Dermis blood vessel endothelial cell (primary cell): ENCODE measurements at places on chromosomes 13 and 19.

GRCh38 chr13:32904266-32904665, 112.0 kb upstream of the KL start:
- DNase-seq: no peak

GRCh38 chr13:36819739-36820090, 693 bp downstream of the RFXAP start:
- DNase-seq: peak; percentile 35

- peak; percentile 32 for DNase-seq
Measured at GRCh38 chr13:43000676-43001075, 8.6 kb upstream of the EPSTI1 start.

DNA sequence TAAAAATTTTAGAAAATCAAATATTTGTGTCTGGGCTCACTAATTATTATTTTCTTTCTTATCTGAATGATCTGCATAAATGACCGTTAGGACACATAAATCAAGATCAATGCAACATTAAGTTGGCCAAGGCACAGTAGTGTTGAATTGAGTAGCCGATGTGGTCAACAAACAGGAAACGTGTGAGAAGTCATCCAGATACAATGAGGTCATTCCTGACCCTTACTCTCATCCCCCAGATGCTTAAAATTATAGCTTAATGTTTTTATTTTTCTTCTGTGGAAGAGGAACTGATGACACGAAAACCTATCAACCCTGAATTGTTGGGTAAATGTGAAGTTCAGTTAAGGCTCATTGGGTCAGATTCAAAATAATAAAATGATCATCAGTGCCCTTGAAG, 222.9 kb downstream of the RFC3 start:
- DNase-seq: no peak

- no peak for DNase-seq
Measured at GRCh38 chr19:539429-540030, 4.3 kb upstream of the GZMM start.

DNA sequence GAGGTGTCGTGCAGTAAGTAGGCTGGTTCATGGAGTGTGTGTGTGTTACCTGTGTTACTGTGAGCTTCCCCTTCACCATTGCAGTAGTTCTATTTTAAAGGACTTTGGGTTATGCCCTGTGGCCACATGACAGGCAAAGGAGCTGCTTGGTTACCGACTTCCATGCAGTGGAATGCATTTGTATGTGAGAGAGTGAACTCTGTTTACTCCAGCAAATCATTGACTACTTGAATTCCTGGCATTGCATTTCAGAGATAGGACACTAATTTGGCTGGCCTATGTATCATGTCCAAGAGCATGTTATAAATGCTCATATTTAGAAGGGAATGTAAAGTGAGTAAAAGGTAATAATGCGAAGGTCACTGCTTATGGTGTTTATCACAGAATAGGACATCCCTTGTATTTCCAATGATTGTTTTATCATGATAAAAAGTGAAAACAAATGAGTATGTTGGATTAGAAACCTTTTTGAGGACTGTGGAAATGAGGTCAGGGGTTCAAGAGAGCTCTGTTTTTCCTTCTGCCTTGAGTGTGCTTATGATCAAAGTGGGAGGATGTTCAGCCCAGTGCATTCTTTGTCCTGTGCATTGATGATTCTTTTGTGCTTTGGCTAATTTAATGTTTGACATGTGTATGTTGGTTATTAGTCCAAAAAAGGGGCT, 156.5 kb downstream of the LMO7 start:
- DNase-seq: no peak

DNA sequence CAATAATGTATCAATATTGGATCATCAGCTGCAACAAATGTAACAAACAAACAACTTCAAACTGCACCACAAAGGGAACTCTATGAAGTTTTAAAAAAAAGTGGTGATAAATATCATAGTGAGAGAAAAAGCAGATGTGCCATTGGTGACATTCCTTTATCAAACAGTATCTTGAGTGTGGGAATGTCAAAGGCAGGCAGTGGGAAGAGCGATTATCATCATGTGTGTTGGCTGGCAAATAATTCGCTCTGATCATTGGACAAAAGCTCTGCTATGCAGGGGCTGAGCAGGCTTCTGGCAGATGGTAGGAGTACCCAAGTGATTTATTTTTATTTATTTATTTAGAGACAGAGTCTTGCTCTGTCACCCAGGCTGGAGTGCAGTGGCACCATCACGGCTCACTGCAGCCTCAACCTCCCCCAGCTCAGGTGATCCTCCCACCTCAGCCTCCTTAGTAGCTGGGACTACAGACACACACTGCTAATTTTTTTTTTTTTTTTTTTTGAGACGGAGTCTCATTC, 55.9 kb upstream of the RANBP3 start:
- no peak for DNase-seq

DNA sequence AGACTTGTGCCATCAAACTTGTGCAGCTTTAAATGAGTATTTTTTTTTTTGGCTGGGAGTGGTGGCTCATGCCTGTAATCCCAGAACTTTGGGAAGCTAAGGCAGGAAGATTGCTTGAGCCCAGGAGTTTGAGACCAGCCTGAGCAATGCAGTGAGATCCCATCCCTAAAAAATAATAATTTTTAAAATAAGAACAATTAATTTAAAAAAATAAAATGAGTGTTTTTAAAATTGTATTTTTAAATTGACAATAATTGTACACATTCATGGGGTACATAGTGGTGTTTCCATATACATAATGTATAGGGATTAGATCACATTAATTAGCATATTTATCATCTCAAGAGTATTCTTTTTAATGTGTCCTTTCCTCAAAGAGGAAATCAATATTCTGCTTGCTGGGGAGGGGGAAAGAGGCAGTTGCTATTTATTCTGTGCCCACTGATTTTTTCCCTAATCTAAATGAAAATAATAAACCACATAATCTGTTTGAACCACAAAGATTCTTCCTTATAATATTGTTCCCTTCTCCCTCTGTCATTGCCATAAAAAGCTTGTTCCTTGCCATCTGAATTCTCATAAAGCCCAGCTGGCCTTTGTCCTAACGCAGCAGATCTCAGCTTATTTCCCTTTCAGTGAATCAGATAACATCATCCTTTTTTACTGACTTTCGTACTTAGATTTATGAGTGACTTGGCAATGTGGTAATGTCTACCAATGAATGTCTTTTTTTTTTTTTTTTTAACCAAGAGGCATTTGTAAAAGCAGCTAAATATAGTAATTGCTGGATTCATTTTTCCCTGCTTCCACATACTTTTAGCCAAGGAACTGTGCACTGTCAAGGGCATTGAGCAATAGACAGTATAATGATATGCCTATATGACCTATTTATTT, 81.8 kb upstream of the RUBCNL start:
- no peak for DNase-seq

- peak; percentile 70 for DNase-seq
Measured at GRCh38 chr13:40064154-40065097, 409.0 kb downstream of the COG6 start.

GRCh38 chr19:44570984-44571684, 41.7 kb upstream of the CEACAM20 start:
- peak; percentile 91 for DNase-seq

- no peak for DNase-seq
Measured at GRCh38 chr13:28434926-28435325, 60.0 kb downstream of the FLT1 start.

DNA sequence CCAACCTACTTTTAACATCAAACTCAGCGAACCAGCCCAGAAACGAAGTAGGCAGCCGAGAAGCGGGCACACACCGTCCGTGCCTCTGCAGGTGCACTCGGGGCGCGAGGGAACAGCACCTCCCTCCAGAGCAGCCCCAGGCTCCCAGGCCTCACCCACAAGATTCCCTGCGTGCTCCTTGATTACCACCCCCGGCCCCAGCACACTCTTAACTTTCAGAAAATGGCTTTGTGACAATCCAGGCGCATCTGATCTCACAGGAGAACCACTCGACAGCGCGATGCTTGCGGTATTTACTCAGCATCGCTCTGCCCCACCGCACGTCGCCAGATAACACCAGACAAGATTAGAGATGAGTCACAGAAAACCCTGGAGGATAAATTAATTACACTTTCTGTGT, 134.9 kb upstream of the SPACA7 start:
- DNase-seq: no peak

- no peak for DNase-seq
Measured at GRCh38 chr13:92963029-92963428, 263.6 kb upstream of the GPC6 start.

- no peak for DNase-seq
Measured at GRCh38 chr13:45943965-45944364, 92.4 kb upstream of the SIAH3 start.

- no peak for DNase-seq
Measured at GRCh38 chr13:51147732-51148131, 36.7 kb upstream of the C13orf42 start.

- DNase-seq: no peak
Measured at GRCh38 chr13:79466872-79467271, 14.1 kb upstream of the NDFIP2 start.

DNA sequence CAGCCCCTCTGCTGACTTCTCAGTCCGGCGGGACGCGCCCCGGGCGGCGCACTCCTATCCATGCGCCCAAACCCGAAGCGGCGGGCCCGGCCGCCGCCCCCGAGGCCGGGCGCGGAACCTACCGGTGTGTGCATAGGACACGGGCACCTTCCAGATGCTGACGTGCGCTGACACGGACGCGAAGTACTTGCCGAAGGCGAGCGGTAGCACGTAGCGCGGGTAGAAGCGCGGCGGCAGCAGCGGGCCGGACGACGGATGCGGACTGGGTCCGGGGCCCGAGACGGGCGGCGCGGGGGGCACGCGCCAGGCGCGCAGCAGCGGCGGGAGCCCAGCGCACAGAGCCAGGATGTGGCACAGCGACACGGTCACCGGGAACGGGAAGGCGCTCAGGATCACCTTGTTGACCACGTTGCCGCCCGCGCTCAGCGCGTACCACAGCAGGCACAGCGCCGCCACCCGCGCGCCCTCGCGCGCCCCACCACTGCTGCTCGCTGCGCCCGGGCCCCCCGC, 338 bp downstream of the SLC35E1 start:
- peak; percentile 52 for DNase-seq

- no peak for DNase-seq
Measured at GRCh38 chr13:49322702-49323101, 75.0 kb downstream of the CDADC1 start.

DNA sequence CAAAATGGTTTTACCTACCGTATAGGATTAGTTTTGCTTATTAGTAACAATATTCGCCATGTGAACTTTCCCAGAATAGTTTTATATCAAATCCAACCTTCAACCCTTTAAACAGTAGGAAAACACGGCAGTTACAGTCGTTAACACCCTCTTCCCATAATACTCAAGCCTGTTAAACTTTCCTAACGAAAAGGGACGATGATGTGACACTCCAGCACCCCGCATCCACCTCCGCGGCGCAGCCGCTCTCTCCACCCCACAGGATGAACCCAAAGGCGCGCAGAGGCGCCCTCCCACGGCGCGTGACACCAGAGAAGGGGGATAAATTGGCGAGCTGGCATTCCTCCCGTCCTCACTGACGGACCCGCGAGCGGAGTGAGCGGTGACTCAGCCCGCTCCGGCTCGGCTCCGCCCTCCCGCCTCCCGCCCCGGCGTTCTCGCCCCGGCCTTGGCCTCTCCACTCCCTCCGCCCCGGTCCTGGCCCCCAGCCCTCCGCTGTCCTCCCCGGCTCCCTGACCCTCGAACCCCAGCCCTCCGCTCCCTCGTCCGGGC, 665 bp downstream of the TUBGCP3 start:
- DNase-seq: peak; percentile 87

GRCh38 chr19:46404055-46404752, 9.2 kb downstream of the CCDC8 start:
- DNase-seq: no peak

DNA sequence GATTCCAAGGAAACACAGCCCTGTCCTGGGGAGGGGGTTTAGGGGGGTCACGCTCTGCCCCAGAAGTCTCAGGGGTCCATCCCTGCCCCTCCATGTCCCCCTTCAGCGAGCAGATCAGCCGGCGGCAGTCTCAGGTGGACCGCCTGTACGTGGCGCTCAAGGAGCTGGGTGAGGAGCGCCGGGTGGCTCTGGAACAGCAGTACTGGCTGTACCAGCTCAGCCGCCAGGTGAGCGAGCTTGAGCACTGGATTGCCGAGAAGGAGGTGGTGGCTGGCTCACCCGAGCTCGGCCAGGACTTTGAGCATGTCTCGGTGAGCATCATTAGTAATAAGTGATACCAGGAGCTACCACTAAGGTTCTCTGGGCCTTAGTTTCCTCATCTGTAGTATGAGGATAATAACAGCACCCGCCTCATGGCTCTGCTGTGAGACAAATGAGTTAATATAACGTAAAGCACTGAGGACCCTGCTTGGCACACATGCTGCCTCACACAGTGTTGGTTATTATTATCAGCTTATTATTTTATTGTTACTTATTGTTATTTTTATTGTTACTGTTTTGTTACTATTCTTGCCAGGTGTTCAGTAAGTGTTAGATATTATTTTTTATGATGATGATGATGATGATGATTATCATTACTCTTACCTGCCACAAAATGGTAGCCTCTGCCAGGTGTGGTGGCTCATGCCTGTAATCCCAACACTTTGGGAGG, 20.5 kb upstream of the SHKBP1 start:
- DNase-seq: no peak

GRCh38 chr13:37598597-37598996, at the start of gene POSTN:
Gene POSTN, minus strand, starts transcription at chr13:37598768. Its CDS starts 42 bp downstream, at chr13:37598726.
- DNase-seq: peak; percentile 23

DNA sequence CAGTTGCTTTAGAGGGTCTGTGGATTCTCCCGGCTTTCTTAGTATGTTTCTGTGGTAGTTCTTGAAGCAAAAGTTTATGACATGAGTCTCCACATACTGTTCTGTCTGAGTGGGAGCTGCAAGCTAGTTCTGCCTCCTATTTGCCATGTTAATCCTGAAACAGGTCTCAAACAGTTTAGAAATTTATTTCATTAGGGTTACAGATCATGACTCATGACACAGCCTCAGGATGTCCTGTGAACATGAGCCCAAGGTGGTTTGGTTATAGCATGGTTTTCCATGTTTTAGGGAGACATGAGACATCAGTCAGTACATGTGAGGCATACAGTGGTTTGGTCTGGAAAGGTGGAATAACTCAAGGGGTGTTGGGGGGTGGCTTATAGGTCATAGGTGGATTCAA, 77.5 kb downstream of the FNDC3A start:
- DNase-seq: no peak

DNA sequence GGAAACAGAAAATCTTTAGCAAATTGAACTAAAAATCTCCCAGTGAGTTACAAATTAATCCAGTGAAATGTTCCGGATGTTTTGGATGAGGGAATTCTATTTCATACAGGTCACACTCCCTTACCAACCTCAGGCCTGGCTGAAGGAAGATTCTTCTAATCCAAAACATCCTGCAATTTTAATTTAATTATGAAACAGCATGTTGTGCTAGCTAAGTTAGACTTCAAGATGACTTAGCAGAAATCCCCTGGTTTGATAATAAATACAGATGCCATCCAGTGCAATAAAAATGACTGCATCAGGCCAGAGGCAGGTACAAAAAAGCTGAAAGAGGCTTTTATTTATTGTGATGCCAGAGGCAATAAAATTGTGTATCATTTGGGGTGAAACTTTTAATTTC, 96.7 kb upstream of the CLDN10 start:
- DNase-seq: no peak

- DNase-seq: no peak
Measured at GRCh38 chr19:31570718-31571117, 221.5 kb upstream of the TSHZ3 start.

DNA sequence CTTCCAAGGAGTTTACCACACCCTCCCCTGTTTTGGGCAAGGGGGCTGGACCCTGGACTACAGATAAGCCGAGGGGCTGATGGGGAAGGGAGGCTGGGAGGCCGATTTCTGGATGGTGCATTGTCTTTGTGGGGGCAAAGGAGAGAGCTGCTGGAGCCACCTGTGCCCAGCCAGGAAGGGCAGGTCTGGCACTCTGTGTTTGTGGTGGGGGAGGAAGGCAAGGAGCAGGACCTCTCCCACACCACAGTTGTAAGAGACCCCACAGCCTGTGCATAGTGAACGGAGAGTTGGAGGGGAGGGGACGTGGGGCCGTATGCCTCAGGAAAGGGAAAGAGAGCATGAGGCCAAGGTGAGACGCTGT, 16.0 kb upstream of the PRR19 start:
- DNase-seq: no peak
